HFF-Myc (cell line): ENCODE measurements at places on chromosomes 1 and 21.
A peak's percentile ranks its signal among the peaks of the same experiment; 100 is the strongest.

DNA sequence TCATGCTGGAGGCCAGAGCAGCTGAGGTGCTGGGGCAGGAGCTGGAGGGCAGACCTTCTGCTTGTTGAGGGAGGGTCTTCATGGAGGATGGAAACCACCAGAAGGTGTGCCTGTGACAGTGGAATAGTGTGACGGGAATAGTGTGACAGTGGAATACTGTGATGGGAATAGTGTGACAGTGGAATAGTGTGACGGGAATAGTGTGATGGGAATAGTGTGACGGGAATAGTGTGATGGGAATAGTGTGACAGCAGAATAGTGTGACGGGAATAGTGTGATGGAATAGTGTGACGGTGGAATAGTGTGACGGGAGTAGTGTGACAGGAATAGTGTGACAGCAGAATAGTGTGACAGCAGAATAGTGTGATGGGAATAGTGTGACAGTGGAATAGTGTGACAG, 325.1 kb downstream of the HHAT start:
- DNase-seq = no peak

GRCh38 chr1:27602462-27603308, 1.3 kb downstream of the AHDC1 start:
- no peak for DNase-seq

DNA sequence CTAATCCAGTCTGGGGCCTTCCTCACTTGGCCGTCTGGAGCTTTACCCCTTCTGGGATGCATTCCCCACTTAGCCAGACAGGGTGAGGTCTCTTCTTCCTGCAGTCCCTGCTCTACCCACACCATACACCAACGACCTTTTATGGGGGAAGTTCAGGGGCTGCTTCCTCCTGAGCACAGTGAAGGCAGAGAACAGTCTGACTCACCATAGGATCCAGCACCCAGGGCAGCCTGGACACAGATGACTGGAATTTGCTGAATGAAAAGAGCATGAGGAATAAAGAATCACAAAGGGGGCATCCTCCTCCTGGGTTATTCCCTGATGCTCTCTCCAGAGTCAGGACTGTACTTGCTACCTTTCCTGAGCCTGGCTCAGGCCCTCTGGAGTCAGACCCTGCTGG, 4.6 kb upstream of the FOXE3 start:
- DNase-seq = no peak

DNA sequence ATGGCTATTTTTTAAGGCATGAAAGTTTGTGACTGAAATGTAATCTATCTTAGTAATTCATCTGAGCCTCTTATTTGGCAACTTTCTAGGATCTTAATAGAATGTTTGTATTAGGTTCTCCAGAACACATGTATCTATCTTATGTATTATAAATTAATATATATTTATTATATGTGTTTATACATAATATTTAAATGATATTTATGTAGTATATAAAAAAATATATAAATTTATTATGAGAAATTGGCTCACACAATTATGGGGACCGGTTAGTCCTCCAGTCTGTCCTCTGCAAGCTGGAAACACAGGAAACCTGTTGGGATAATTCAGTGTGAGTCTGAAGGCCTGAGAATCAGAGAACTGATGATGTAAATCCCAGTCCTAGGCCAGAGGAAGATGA, 155.7 kb downstream of the AMY1C start:
- DNase-seq = no peak

- peak; percentile 1 for DNase-seq
Observed at GRCh38 chr1:73998348-73998959, 199.5 kb downstream of the LRRIQ3 start.

DNA sequence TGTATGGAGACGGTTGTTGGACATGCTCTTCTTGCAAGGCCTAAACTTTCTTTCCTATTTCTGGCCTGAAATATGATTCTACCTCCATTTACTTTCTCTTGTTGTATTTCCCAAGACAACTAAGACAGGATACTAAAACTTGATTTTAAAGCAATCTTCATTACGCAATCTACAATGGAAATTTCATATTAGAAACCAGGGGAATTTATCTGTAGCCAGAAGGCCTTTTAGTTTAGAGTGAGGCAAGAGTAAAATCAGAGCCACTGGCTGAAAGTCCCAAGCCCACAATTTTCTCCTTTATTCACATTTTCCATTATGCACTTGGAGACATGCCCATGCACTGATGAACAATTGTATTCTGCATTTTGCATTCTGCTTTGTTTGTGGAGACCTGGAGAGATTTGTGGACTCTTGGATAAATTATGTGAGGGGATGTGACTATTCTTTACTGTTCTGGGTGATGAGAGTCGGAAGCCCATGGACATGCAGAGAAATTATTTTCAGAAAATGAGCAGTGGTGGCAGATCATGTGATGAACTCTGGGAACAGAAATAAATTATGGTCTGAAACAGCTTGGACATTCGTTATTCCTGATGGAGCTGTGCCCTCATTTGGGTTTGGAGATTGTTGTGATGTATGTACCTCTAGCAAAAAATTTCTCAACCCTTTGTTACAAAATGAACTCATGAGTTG, 336.8 kb downstream of the SEC16B start:
- no peak for DNase-seq

GRCh38 chr1:213260311-213261075, 209.5 kb downstream of the RPS6KC1 start:
- no peak for DNase-seq

DNA sequence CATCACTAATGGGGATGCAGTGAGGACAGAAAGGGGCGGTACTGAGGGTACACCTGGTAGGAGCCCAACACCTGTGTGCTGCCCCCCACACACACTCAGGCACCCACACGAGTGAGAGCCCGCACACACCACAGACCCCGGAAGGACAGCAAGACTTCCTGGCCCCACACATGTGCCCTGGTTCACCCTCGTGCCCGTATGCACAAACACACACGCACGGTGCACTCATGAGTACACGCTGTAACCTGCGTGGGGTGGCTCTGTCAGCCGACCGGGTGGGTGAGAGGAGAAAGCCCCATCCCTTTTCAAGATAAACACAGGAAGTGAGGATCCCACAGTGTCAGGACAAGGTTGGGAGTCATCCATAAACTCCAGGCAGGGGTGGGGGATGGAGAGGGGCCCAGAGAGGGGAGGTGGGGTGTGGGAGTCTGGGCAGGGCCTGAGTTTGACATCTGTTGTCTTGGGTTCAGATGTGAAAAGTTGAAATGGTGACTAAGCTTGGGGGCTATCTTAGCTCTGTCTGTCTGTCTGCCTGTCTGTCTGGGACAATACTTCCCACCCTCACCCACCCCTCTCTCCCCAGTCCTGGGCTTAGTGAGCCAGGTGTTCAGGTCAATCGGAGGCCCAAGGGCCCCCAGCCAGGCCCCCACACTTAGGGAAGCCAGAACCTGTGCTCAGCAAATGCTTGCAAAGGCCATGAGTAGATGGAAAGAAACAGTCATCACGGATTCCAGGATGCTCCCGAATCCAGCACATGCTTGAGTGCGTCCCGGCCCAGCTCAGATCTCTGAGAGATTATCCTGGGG, 119.8 kb upstream of the ZBTB40 start:
- DNase-seq = no peak

- DNase-seq = no peak
Observed at GRCh38 chr1:93016171-93016570, 54.9 kb upstream of the DIPK1A start.

- DNase-seq = no peak
Observed at GRCh38 chr21:41431788-41432548, 5.9 kb downstream of the MX1 start.

GRCh38 chr1:243970077-243970476, 81.0 kb upstream of the ZBTB18 start:
- DNase-seq = no peak

GRCh38 chr21:18041012-18041411, 203.6 kb upstream of the CHODL start:
- DNase-seq = no peak

- no peak for DNase-seq
Observed at GRCh38 chr21:42721341-42721824, 68.0 kb downstream of the PDE9A start.

- no peak for DNase-seq
Observed at GRCh38 chr1:86176226-86176625, 19.7 kb upstream of the COL24A1 start.

- no peak for DNase-seq
Observed at GRCh38 chr1:118773656-118774055, 214.5 kb downstream of the TBX15 start.

DNA sequence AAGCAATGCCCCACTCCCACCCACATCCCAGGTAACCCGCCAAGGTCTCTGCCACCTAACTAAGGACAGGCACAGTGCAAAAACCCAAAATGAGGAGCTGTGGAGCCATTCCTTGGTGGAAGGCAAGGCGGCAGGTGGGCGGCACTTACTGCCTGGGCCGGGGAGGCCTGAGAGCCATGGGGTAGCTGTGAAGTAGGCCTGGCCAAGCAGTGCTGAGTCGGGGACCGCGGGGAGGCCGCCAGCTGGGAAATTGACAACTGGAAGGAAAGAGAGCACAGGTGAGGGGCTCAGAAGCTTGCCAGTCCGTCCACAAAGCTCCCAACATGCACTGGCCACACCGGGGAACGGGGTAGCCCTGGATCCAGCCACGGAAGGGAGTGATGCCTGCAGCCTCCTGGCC, 85.3 kb downstream of the NPHP4 start:
- DNase-seq = no peak

DNA sequence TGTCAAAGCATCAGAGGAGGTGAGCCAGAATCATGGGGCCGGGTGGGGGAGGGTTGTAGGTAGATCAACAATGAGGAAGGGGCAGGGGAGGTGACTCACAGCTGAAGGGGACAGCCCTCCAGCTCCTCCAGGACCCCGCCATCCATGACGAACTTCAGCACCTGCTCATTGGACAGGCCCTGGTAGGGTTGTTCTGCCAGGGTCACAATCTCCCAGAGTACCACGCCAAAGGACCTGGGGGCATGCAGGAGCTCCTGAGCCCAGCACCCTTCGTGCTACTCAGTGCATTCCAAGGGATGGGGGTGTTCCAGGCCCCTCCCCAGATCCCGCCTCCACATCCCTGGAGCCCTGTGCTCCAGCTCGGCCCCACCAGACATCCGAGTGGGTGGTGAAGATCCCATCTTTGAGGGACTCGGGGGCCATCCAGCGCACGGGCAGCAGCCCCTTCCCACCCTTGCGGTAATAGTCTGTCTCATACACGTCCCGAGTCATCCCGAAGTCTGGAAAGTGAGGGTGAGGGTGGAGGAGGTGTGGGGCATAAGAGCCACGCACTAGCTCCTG, 17.5 kb downstream of the INSRR start:
- no peak for DNase-seq

DNA sequence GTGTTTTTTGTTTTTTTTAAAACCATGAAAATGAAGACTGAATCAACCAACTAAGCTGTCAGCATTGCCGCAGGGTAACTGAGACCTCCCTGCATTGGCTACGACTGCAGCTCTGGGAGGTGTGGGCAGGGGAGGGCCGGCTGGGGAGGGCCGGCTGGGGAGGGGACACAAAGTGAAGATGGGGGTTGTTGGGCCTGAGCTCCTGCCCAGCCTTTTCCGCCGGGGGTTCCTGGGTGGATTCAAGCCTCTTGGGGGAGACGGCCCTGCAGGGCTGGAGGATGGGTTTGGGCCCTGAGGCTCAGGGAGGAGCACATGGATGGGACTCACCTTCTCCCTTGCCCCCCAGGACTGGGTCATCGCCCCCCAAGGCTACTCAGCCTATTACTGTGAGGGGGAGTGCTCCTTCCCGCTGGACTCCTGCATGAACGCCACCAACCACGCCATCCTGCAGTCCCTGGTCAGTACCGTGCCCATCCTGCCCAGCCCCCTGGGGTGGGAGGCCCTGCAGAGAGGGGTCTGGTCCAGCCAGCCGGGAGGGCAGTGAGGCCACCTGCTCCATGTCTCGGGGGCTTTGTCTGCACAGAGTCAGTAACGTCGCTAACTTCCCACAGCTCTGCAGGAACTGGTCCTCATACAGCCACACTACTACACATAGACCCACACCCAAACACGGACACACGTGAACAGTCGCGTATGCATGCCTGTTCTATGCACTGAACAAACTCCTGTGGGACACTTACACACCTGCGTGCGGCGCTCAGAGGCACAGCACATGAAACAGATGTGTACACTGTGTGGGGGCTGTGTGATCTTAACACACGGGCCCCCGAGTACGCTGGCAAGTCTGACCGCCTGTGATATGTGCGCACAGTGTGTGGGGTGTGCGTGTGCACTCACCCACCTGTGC, 31.5 kb downstream of the BMP8A start:
- no peak for DNase-seq

DNA sequence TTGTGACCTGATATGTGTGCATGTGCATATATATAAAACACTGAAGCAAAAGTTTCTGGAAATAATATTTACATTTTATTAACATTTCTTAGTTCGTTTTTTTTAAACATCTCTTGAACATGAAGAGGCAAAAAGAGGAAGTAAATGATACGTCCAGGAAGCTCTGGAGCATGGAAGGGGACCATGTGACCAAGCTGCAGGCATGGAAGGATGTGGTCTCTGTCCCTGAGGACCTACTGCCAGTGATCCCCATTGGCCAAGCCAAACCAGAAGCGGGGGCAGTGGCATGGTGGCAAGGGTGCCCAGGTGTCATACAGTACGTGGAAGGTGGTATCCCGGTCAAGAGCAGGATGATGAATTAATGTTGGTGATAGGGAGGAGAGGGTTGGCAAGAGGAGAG, 268.3 kb upstream of the PROX1 start:
- no peak for DNase-seq

GRCh38 chr21:34724857-34725195, 56.0 kb downstream of the CLIC6 start:
- no peak for DNase-seq

DNA sequence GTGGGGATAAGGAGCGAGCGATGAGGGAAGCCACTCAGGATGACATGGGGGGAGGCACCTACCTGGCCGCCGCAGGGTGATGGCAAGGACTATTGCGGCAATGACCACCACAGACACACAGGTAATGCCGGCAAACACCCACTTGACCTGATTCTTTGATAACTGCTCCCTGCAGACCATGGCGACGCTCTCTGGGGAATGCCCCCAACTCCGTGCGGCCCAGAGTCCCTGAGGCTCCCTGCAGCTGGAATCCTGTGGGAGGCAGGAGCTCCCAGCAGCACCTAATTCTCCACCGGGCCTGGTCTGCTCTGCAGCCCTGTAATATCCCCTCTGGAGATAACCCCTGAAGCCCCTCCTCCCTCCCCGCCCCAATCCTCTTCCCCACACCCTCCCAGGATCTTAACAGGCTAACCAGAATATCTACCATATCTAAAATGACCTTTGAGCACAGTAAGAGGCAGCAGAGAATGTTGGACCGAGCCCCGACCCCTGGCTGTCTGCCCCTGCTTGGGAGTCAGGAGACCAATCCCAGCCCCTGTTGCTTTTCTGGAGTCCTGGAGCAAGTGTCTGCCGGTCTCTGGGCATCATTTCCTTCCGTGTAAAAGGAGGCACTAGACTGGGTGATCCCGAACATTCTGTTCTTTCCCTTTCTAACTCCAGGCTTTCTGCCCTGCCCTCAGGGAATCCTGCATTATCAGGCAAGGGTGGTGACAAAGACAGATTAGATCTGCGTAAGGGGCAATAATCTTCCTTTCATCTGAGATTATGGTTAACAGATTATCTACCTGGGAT, at the start of gene FAM151A:
Gene FAM151A, minus strand, starts transcription at position 310 of the 792 bp plus-strand sequence. Its CDS starts 130 bp downstream, at position 180.
- DNase-seq = no peak
